ENCODE measurements at places on chromosomes 1 and 21.

DNA sequence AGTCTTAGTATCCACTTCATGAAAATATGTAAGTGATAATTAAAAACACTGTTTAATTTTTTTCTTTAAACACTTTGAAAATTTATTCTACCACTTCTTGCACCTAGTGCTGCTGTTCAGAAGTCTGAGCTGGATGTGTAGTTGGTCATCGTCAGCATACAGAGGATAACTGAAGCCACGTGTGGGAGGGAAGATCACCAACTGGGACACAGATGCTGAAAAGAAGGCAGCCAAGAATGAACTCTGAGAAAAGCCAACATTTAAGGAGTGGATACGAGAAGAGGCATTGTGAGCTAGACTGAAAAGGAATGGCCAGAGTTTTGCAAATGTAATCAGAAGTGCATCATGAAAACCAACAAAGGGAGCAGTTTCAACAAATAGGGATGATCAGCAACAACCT is 24.6 kb upstream of the CLCA4 start:
- DNase-seq: no peak

DNA sequence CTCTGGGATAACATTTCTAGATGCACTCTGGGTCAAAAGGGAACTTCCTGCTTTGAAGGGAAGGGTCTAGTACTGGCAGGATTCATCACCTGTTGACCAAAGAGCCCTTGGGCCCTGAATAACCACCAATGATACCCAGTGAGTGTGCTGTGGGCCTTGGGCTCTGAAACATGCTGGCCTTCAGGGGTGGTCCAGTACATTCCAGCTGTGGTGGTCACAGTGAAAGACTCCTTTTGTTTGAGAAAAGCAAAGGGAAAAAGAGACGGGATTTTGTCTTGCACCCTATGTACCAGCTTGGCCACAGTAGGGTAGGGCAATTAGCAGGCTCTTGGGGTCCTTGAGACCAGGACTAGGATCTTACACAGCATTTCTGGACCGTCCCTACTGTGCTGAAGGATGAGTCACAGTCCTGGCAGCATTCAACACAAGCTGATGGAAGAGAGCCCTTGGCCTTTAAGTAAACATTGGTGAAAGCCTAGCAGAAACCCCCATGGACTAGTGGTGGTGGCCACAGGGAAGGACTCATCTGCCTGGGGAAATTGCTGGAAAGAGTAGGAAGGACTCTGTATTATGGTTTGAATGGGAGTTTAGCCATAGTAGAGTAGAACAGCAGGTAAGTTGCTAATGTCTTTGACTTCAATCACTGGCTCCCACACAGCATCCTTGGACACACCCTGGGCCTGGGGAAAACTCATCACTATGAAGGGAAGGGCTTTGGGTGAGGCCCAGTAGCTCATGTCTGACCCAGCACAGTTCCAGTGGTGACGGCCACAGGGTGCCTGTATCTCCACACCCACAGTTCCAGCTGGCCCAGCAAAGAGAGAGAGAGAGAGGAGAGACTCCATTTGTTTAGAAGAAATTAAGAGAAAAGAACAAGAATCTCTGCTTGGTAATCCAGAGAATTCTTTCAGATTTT is 87.5 kb downstream of the COL24A1 start:
- no peak for DNase-seq

DNA sequence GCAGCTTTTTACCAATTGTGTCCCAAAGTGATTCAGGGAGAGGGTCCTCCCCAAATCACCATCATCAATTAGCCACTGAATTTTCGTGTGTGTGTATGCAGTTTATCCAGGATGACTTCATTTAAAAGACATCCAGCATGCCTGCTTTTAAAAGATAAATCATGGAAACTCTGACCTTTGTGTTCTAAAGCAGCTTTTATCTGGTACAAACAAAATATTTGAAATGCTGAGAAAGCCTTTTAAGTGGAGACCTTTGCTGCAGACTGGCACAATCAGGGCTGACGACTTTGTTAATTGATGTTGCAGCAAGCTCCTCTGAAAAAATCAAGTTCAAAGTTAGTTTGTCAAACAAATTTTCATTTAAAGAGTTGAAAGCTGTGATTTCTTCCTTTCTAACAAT is 104.7 kb downstream of the PCP4 start:
- no peak for DNase-seq

DNA sequence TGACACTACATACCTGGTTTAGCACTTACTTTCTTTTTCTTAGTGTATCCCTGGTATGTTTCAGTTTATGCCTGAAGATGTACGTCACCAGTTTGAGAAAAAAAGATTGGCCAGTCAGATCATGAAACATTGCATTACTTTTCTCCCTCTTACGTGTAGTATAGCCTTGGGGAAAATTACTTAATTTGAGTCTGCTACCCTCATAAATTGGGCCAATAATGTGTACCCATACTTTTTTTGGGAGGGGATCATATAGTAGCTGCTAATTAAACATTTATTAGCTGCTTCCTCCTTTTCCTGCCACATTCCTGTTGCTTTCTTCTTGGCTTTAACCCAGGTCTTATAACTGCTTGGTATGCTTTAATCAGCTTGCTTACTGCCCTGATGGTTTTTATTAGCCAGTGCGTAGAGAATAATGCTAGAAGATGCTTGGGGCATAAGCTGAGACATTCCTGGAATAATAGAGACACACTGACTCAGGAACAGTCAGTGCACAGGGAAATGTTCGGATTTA is 32.1 kb downstream of the RABGAP1L start:
- DNase-seq: no peak

DNA sequence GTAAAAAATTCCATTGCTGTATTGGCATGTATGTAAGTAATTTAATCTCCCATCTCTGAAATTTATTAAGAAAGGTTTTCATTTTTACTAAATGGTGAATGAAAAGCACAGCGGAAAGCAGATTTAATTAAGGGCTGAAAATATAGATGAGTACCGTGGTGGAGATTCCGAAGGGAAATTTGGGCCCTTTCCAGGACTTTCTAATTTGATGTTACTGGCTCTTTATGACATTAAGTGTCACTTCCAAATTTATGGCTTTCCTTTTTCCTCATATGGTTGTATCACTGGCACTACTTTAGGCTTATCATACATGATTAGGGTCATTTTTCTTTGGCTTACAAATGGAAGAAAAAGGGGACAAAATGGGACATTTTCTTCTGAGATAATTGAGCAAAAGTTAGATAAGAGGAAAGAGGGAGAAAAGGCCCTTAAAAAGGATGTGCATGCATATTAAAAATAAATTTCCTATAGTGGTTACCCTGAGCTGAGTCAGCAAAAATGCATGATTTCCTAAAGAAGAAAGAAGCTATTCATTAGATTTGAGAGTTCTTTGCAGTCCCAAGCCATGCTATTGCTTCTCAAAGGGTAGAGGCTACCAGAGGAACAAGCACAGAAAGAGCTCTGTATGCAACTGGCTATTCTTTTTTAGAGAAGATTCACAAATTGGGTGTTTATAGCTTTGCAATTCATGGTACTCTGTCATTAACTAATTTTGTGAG is 74.9 kb upstream of the CNIH3 start:
- DNase-seq: no peak

GRCh38 chr21:44892095-44892494 is 18.6 kb upstream of the PTTG1IP start:
- no peak for DNase-seq

DNA sequence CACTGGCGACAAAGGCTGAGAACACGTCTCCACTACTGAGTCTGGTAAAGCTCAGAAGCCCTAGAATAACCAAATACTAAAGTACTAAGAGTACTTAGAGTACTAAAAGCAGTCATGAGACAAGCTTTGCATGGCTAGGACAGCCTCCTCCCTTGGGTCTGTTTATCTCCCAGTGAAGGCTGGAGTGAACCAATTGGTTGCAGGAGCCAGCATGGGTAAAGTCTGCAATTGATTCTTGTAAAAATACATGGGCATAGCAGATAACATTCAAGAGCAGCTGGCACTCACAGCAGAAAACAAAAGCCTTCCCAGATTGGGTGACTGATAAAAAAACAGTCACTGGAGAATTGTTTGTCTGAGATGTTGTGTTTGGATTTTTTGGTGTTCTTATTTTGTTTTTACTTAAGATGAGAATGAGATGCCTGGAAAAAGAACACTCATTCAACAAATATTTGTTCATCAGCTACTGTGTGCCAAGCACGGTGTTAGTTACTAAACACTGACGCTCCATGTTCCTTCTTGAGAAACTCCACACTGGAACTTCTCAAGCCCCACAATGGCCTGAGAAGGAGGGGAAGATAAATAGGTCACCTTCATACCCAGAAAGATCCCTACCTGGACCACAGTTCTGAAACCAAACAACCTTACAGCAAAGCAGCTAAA is 3.7 kb downstream of the IRF6 start:
- no peak for DNase-seq

All from inflammatory macrophage treated with lipopolysaccharide for 1 hour (primary cell).